Activated CD4-positive, alpha-beta memory T cell treated with anti-CD3 and anti-CD28 coated beads for 36 hours (primary cell): ENCODE measurements at places on chromosomes 13 and 19. TPM values are rescaled to one million over a fixed set of nuclear protein-coding genes. Genes with fewer than 3 reads are reported as not detected.

The CERS1 gene
- not detected for total RNA-seq

The CBARP gene
- 2.1 TPM for total RNA-seq

The MYBPC2 gene
- total RNA-seq, result 0.38 TPM

DNA sequence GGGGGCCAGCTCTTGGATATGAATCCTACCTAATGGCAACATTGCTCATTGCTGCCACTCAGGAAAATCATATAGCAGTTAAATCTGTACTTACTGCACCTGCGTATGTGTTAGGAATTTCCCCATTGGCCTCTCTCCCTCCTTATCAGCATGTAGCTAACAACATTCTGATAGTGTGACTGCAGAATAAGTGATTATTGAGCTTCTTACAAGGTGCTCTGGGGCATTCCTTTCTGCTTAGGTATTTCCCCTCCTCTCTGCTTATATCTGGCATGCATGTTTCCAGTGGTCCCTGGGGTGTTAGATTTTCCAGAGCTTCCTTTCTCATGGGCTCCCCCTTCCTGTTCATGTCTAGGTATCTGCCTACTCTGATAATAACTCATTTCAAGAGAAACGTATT, 414.1 kb upstream of the SLITRK1 start:
- H3K4me3 ChIP-seq, result no peak overlapping the region
- no peak for DNase-seq
- no peaks in the 10 kb centered on the region for H3K36me3 ChIP-seq
- no peak overlapping the region for H3K27ac ChIP-seq
- no peaks in the 10 kb centered on the region for H3K4me1 ChIP-seq
- H3K27me3 ChIP-seq, result no peaks in the 10 kb centered on the region

GRCh38 chr19:18660939-18661670, 22.4 kb upstream of the CRTC1 start:
- no peaks in the 10 kb centered on the region for H3K36me3 ChIP-seq
- no peak overlapping the region for H3K4me3 ChIP-seq
- peaks cover 5% of the 10 kb centered on the region for H3K4me1 ChIP-seq
- DNase-seq, result no peak
